ENCODE measurements at places on chromosomes 7 and 10.
A peak's percentile ranks its signal among the peaks of the same experiment; 100 is the strongest.

DNA sequence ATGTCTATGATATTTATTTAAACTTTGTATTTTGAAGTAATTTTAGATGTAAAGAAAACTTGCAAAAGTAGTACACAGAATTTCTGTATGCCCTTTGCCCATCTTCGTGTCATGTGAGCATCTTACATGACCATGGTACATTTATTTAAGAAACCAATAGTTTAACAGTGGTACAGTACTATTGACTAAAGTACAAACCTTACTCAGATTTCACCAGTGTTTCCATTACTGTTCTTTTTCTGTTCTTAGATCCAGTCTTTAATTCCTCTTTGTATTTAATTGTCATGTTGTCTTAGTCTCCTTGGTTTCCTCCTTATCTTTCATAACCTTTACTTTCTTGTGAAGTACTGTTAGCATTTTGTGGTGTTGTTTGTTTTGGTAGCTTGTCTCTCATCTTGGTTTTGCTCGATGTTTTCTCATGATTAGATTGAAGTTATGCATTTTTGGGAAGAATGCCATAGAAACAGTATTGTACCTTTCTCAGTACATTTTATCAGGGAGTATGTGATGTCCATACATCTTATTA lies 24.1 kb downstream of the TAX1BP1 start:
- no peak for DNase-seq

DNA sequence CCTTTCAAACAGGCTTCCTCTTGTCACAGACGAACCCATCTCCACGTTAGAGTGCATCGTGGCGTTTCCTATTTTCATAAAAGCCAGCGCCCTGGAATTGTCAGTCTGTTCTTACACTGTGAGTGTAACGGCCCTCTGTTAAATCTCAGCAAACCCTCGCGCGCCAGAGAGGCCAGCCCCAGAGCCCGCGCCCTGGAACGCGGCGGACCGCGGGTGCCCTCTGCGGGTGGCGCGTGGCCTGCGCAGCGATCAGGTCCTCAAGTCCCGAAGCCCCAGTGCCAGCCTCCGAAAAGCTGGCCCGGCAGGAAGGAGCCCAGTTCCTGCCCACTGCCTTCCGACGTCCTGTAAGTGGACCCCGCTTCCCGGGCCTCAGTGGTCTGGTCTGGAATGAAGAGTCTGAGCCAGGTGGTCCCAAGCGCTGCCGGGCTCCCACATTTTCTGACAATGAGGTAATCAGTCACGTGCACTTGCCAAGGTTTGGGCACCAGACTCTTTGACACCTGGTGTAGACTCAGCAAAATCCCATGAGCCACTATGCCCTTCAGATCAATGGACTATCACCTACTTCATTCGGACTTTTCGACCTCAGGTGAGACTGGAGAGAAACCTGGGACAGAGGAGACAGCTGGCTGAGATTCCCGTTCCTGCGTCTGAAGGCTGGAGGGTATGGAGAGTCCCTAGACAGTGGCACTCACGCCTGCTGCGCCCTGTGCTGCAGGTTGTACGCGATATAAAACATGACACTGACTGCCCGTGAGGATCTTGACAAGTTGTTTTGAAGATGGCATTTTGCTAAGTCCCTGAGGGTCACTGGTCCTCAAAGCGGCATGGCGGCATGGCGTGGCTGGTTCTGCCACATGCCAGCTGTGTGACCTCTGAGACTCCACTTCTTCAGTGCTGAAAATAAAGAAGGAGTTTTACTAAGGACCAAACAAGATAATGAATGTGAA lies 109.4 kb upstream of the LANCL2 start:
- DNase-seq, result peak; percentile 64

DNA sequence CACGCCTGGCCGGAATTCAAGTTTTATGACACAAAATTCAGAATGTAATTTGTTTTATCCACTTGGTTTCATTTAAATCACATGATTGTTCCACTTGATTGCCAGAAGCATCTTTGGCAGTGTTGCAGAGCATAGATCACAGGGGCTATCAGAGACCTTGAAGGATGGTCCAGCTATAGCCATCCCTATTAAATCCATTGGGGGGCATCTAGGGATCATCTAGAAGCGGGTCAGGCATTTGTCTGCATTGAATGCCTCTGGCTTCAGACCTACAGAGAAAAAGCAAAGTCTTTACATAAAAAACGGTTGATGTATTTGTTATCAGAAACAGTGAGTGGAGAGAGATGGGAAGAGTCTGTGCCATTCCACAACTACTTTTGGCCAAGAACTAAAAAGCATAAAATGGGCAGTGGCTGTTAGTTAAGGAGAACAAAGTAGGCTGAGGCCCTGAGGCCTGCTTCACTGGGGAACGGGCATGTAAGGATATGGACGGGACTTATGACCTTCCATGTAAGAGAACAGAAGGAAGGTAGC lies 146.3 kb downstream of the NXPH1 start:
- no peak for DNase-seq

GRCh38 chr7:34900891-34901513 lies 136.3 kb downstream of the DPY19L1 start:
- DNase-seq, result no peak

- DNase-seq, result no peak
Observed at GRCh38 chr10:66405566-66405965, 520.3 kb upstream of the LRRTM3 start.

GRCh38 chr10:86785968-86786367 lies 29.5 kb downstream of the BMPR1A start:
- no peak for DNase-seq

GRCh38 chr7:80106498-80107113 lies 28.0 kb upstream of the GNAI1 start:
- no peak for DNase-seq

DNA sequence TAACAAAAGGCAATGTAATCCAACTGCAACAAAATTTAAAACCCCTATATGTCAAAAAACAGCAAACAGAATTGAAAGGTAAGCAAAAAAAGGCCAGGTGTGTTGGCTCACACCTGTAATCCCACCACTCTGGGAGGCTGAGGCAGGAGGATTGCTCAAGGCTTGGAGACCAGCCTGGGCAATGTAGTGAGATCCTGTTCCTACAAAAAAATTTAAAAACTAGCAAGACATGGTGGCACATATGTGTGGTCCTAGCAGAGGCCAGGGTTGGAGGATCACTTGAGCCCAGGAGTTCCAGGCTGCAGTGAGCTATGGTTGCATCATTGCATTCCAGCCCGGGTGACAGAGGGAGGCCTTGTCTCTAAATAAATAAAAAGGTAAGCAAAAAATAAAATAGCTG lies 212.1 kb upstream of the KLF14 start:
- no peak for DNase-seq

GRCh38 chr7:139773371-139773770 lies 4.4 kb downstream of the HIPK2 start:
- no peak for DNase-seq

DNA sequence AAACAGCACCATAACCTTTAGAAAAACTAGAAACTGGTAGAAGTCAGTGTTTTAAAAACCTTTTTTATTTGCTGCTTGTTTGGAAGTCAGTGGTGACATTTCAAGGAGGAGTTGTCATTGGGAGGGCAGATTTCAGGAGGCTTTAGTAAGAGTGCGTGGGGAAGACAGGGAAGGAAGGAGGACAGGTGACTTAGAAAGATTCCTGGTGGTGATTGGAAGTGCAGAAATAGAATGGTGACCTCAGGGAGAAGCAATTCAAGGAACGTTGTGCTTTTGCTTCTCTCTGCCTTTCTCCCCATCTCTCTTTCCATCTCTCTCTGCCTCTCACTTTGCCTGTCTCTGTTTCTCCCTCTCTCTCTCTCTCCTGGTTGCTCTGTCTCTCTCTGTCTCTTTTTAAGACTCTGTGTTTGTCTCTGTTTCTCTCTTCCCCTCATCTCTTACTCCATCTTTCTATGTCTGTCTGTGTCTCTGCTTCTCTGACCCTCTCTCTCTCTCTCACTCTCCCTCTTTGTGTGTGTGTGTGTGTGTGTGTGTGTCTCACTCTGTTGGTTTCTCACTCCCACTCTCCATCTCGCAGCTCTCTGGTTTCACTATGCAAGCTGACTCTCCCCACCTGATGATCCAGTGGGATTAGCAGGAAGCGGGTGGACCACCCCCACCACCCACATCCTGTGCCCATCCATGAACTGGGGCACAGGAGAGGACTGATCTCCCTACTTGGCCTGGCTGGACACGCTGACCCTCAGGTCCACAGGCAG lies 10.9 kb upstream of the PFKP start:
- DNase-seq, result no peak

GRCh38 chr10:118692872-118693271 lies 61.9 kb downstream of the CACUL1 start:
- DNase-seq, result no peak

DNA sequence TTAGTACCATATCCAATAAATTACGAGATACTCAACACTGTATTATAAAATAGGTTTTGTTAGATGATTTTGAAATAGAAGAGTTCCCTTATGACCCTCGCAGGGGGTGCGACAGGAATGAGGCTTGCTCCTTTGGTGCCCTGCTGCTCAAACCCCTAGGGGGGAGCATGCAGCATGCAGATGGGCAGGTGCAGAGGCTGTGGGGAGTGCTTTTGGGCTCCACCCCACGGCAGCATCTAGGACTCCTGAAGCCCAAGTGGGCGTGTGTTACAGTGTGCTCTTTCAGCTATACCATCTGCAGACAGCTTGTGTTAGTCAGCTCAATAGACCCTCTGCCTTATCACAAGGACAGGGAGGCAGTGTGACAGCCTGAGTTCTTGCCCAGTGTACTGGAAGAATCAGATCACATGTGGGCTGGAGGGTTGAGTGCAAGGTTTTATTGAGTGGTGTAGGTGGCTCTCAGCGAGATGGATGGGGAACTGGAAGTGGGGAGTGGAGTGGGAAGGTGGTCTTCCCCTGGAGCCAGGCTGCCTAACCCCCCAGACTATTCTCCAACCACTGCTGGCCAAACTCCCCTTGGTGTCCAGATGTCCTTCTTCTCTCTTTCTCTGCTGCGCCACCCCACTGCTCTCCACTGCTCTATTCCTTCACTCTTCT lies 3.1 kb upstream of the MRC1 start:
- no peak for DNase-seq

DNA sequence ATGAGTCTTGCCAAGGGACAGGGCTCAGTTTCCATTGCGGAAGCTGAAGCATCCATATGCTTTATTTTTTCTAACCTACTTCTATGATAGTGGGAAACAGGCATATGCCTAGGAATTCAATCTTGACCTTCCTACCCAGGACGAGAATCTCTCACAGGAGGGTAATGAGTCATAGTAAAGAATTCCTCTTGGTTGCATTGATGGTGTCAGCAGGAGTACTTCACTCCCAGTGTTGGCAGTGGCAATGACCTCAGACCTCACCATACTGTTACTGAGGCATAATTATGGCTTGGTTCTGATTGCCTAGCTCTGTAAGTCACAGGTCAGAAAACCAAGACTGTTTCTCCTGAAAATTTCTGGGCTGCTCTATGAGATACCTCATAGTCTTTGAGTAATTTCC lies 552.9 kb downstream of the ARL4A start:
- no peak for DNase-seq

DNA sequence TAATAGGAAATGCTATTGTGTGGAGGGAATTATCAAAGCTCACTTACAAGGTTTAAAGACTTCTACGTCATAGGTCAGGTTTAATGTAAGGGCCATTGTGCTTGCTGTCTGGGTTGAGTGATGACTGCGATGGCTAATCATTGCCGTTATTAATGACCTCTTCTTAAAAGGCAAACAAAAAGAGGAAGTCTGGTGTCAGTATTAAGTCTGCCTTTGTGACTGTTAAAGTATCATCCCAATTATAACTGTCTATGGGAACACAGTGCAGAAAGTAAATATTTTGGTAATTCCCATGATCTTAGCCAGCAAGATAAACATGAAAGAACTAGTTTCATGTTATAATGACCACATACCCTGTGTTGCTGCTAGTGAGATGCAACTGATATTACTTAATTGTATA lies 382.4 kb downstream of the BBS9 start:
- DNase-seq, result no peak

- DNase-seq, result no peak
Observed at GRCh38 chr10:75646218-75646915, 214.9 kb downstream of the LRMDA start.

- DNase-seq, result no peak
Observed at GRCh38 chr10:117734731-117735405, 192.3 kb downstream of the EMX2 start.

DNA sequence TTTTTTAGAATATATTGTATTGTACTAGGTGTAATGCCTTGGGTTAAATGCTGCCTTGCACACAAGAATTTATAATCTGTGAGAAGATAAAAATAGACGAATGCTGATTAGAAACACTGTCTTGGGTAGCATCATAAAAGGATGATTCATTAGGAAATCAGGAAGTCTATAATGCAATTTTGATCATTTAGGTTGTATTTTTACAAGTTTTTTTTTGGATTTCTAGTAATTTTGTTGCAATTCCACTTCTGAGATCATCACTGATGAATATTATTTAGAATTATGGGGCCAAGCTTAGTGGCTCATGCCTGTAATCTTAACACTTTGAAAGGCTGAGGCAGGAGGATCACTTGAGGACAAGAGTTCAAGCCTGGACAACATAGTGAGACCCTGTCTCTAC lies 29.6 kb downstream of the WBP1L start:
- no peak for DNase-seq

DNA sequence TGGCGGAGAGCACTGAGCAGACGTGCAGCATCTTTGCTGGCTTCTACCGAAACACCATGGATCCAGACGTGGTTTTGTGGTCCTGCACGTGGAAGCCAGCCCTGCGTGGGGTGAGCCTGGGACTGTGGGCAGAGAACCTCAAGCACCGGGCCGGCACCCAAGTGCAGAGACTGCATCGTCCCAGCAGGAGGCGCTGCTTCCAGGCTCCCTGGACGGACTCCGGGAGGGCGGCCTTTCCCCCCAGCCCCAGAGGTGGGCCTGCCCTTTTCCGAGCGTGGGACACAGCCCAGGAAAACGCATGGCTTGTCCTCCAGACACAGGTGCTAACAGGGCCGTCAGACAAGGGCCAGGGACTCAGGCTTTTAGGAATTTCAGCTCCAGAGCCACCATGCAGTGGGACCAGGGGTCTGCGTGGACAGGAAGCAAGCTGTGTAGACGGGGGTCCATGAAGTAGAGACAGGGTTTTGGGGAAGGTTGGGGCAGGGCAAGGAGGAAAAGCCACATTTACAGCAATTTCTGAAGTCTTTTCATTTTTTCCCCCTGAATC lies 303.9 kb downstream of the WDR37 start:
- DNase-seq, result no peak

DNA sequence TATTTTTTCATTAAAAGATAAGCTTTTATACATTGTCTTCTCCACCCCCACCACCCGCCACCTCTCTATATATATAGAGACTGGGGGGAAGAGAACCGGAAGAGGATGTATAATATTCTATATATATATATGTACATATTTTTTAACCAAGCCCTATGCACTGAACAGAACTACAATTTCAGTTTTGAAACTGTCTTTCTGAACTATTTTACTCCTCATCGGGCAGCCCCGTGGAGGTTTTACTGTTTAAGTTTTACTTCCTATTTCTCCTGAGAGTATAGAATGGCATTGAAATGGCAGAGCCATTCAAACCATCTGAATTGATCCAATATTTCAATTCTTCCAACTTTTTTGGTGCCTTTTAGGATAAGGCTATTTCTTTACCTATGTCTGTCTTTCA lies 1047.1 kb downstream of the NRG3 start:
- no peak for DNase-seq

DNA sequence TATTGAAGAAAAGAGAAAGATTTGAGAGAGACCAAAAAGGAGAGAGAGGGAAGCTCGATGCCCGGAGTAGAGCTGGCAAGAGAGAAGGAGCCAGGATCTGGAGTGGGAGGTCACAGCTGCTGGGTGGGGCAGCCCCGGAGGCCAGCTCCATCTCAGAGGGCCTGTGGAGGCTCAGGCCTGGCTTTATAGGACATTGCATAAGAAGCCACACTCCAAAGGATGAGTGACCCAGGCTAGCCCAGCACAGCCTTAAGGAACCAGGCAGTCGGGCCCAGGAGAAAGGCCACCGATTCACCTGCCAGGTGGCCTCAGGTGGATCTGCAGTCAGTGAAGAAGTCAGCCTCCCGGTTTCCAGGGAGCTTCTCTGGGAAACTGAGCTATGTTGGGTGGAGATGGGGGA lies 676 bp downstream of the PLAC9 start:
- DNase-seq, result no peak
